Trophoblast cell (in vitro differentiated cells and primary cell): ENCODE measurements at places on chromosomes 6 and 20.

GRCh38 chr6:148530976-148531375 is 188.3 kb downstream of the SASH1 start:
- H3K27me3 ChIP-seq, result no peaks in the 10 kb centered on the region
- no peak overlapping the region for H3K27ac ChIP-seq
- H3K36me3 ChIP-seq, result peaks cover 43% of the 10 kb centered on the region
- no peak for DNase-seq
- no peak overlapping the region for H3K4me3 ChIP-seq

DNA sequence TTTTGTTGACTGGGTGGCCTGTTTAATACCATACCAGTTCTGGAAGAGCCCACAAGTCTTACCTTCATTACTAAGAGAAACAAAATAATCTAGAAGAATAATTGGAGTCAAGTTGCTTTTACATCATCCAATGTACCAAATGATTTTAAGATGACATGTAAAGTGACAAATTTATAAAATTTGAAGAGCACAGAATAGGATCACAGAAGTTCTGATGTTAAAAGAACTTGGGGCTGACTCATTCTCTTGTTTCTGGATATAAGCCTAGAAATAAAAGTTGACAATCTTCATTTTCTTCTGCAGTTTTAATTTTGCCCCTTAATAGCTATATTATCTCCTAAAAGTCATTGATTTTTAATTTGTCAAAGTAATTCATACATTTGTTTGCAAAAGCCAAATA is 317.5 kb upstream of the MARCKS start:
- no peak overlapping the region for H3K27ac ChIP-seq
- H3K4me1 ChIP-seq, result no peaks in the 10 kb centered on the region
- no peaks in the 10 kb centered on the region for H3K36me3 ChIP-seq

DNA sequence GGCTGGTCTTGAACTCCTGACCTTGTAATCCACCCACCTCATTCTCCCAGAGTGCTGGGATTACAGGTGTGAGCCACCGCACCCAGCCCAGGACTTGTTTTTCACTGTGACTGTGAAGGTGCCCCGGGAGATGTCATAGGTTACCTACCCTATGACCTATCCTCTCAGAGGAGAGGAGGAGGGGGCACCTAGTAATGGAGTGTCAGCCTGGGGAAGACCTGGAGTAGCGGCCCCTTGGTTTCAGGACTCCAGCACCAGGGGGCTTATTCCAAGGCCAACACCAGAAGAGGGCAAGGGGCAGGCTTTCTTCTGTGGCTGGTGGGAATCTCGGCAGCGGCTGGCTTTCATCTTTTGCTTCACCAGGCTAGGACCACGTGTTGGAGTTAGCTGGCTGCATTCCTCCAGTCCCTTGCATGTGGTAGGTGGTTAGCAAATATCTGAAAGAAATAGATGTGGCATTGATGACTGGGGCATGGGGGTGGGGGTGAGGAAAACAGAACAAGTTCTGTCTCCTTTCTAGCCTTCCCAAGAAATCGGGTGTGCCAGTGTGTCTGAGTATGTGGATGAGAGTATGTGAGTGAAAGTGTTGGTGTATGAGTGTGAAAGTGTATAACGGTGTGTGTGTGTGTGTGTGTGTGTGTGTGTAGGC is 7.9 kb upstream of the ITPR3 start:
- H3K4me3 ChIP-seq, result no peak overlapping the region
- peaks cover 35% of the 10 kb centered on the region for H3K4me1 ChIP-seq
- H3K27me3 ChIP-seq, result no peaks in the 10 kb centered on the region
- H3K36me3 ChIP-seq, result no peaks in the 10 kb centered on the region

DNA sequence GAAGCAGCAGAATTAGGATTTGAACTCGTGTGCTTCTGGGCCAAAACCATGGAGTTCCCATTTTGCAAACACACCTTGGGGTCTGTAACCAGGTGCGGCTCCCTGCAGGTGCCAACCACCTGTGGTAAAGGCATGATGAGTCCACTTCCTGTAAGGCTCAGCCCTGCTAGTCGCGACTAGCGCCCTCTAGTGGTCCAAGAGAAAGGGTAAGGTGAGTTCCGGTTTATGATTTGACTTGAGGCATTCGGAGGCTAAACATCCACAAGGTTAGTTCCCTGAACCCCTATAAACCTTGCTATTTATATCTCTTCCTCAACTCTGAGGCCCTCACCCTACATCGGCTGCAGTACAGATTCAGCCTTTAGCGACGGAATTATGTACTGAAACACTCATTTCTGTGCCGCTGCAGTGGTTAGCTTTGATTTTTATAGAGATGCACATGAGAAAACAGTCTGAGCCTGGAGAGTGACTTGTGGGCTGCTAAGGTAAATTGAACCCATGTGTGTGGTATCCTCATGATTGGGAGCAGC is 173.4 kb downstream of the PLCB1 start:
- peak; percentile 62 for DNase-seq
- no peaks in the 10 kb centered on the region for H3K4me1 ChIP-seq
- no peak overlapping the region for H3K4me3 ChIP-seq
- H3K36me3 ChIP-seq, result no peaks in the 10 kb centered on the region
- H3K27ac ChIP-seq, result no peak overlapping the region

DNA sequence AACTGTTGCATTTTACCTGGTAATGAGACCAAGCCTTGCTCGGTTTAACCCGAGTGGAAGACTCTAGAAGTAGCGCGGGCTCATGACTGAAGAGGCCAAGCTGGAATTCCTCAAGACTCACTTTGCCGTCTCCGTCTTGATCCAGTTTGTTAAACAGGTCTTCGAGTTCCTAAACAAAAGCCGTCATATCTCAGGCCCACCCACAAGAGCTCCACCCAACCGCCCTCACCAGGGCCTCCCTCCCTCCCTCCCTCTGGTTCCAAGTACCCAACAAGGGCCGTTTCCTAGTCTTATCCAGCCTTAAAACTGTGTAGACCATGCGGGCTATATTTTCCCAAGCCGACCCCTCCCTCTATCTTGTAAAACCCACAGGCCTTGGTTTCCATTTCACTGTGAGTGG is 81.4 kb downstream of the NINL start:
- DNase-seq, result no peak
- H3K27ac ChIP-seq, result no peak overlapping the region
- H3K27me3 ChIP-seq, result no peaks in the 10 kb centered on the region
- H3K4me3 ChIP-seq, result no peak overlapping the region
- H3K36me3 ChIP-seq, result peaks cover 52% of the 10 kb centered on the region

- H3K4me3 ChIP-seq, result no peak overlapping the region
- DNase-seq, result peak; percentile 78
- no peaks in the 10 kb centered on the region for H3K27me3 ChIP-seq
- H3K36me3 ChIP-seq, result no peaks in the 10 kb centered on the region
These were observed 73.3 kb downstream of the OTOR start for GRCh38 chr20:16821211-16822089.

DNA sequence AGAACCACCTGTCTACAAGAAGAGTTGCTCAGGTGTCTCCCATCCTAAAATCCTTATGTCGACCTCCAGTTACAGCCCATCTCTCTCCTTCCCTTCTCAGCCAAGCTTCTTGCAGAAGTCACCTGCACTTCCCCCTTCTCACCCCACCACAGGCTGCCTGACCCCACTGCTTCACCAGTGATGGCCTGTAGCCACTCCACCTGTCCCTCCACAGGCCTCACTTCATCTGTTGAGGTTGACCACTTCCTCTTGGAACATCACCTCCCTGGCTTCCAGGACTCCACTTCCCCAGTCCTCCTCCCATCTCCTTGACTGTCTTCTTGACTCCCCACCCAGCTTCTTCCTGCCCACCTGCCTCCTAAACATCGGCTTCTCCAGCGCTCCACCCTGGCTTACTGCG is 25.4 kb downstream of the MRPL14 start:
- H3K36me3 ChIP-seq, result peaks cover 40% of the 10 kb centered on the region
- H3K27me3 ChIP-seq, result no peaks in the 10 kb centered on the region
- DNase-seq, result no peak
- H3K4me3 ChIP-seq, result no peak overlapping the region
- no peaks in the 10 kb centered on the region for H3K4me1 ChIP-seq

- H3K27me3 ChIP-seq, result no peaks in the 10 kb centered on the region
- peaks cover 2% of the 10 kb centered on the region for H3K4me1 ChIP-seq
- H3K36me3 ChIP-seq, result no peaks in the 10 kb centered on the region
- H3K4me3 ChIP-seq, result no peak overlapping the region
- no peak overlapping the region for H3K27ac ChIP-seq
These were observed 193.3 kb downstream of the PACRG start for GRCh38 chr6:162921062-162921461.

GRCh38 chr6:50091641-50092040 is 41.9 kb upstream of the DEFB112 start:
- DNase-seq, result no peak
- H3K4me1 ChIP-seq, result no peaks in the 10 kb centered on the region
- no peaks in the 10 kb centered on the region for H3K27me3 ChIP-seq
- H3K4me3 ChIP-seq, result no peak overlapping the region
- no peak overlapping the region for H3K27ac ChIP-seq

GRCh38 chr6:24614043-24614420 is 32.0 kb downstream of the KIAA0319 start:
- no peaks in the 10 kb centered on the region for H3K27me3 ChIP-seq
- no peak overlapping the region for H3K27ac ChIP-seq
- DNase-seq, result no peak

DNA sequence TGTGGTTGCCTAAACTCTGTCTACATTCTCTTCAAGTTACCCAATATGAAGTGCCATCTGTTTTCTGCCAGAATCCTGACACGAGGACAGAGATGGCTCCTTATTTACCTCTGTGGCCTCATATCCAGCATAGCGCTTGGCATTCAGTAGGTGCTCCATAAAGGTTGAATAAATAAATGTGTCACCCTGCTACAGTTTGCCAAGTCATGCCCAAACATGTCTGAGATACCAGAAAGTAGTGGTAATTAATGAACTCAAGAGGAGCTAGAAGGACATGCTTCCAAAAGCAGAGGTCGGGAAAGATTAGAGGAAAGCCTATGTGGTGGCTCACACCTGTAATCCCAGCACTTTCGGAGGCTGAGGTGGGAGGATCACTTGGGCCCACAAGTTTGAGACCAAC is 30.9 kb upstream of the E2F3 start:
- H3K27me3 ChIP-seq, result no peaks in the 10 kb centered on the region
- no peak overlapping the region for H3K27ac ChIP-seq
- no peaks in the 10 kb centered on the region for H3K4me1 ChIP-seq
- no peaks in the 10 kb centered on the region for H3K36me3 ChIP-seq

DNA sequence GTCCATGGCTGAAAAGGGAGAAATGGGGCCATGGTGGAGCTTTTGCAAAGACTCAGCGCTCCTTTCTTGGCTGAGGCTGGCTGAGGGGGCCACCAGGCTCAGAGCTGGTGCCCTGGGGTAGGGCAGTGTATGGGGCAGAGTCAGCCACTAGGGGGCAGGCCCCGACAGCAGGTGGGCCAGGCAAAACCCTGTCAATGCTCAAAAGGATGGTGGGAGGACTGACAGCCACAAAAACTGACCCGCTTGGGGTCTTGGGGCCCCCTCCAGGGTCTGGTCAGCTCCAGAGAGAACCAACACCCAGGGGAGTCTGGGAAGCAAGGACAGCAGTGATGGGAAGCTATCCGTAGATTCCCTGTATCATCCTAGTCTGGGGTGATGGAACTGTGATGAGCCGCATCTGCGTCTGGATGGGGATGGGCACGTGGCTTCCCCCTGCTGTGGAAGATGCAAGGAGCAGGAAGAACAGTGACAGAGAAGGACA is 306.9 kb downstream of the DHX35 start:
- peaks cover 2% of the 10 kb centered on the region for H3K4me1 ChIP-seq
- H3K36me3 ChIP-seq, result no peaks in the 10 kb centered on the region
- H3K27ac ChIP-seq, result no peak overlapping the region
- no peak for DNase-seq

- H3K36me3 ChIP-seq, result no peaks in the 10 kb centered on the region
- H3K4me3 ChIP-seq, result no peak overlapping the region
- H3K27me3 ChIP-seq, result no peaks in the 10 kb centered on the region
These were observed 285.4 kb downstream of the THBS2 start for GRCh38 chr6:168968228-168968627.

DNA sequence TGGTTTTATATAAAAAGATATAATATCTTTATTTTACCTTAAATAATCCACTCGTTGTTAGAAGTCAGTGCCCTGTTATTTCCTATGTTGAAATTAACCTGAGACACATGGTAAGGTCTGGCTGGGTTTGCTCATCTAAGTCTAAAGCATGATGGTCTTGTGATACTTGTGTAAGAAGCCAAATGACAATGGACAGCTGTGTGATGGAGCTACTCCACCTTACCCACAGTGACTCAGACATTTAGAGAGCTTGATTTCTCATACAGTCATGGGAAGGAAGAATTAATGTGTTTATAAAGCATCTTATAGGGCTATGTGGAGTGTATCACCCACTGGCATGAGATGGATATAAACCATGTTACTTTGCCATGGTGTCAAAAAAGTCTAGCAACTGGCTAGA is 11.7 kb downstream of the CTCFL start:
- no peak for DNase-seq
- no peak overlapping the region for H3K27ac ChIP-seq
- H3K36me3 ChIP-seq, result no peaks in the 10 kb centered on the region
- no peak overlapping the region for H3K4me3 ChIP-seq
- H3K27me3 ChIP-seq, result no peaks in the 10 kb centered on the region
- no peaks in the 10 kb centered on the region for H3K4me1 ChIP-seq

- no peak overlapping the region for H3K27ac ChIP-seq
- H3K27me3 ChIP-seq, result no peaks in the 10 kb centered on the region
- no peaks in the 10 kb centered on the region for H3K4me1 ChIP-seq
- no peak for DNase-seq
- H3K4me3 ChIP-seq, result no peak overlapping the region
These were observed 829.3 kb upstream of the CITED2 start for GRCh38 chr6:140203661-140204147.

GRCh38 chr20:63736893-63737694 is 630 bp downstream of the LIME1 start:
- peaks cover 44% of the 10 kb centered on the region for H3K36me3 ChIP-seq
- H3K4me1 ChIP-seq, result peaks cover 16% of the 10 kb centered on the region
- no peak overlapping the region for H3K27ac ChIP-seq
- H3K4me3 ChIP-seq, result no peak overlapping the region
- DNase-seq, result no peak

DNA sequence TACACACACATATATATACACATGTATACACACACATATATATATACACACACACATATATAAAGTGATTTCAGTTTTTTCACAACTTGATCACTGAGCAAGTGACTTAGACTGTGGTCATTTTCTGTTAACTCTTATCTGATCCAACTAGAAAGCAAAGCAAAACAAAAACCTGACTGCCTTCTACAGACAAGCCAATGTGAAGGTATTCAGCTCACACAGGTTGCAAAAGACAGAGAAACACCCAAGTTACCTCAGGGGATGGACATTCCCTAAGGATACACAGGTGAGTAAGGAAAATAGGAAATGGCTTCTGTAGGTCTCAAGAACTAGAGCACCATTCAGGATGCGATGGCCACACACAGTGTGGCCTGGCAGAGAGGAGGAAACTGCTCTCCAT is 58.4 kb upstream of the IER3 start:
- peaks cover 7% of the 10 kb centered on the region for H3K4me1 ChIP-seq
- no peaks in the 10 kb centered on the region for H3K36me3 ChIP-seq
- peak; percentile 88 for DNase-seq

- H3K36me3 ChIP-seq, result no peaks in the 10 kb centered on the region
- no peaks in the 10 kb centered on the region for H3K4me1 ChIP-seq
- H3K27me3 ChIP-seq, result no peaks in the 10 kb centered on the region
- H3K27ac ChIP-seq, result no peak overlapping the region
- H3K4me3 ChIP-seq, result no peak overlapping the region
These were observed 32.4 kb upstream of the NOP56 start for GRCh38 chr20:2619961-2620595.

GRCh38 chr6:166775923-166776220 is 148.8 kb upstream of the RPS6KA2 start:
- no peak overlapping the region for H3K27ac ChIP-seq
- H3K36me3 ChIP-seq, result no peaks in the 10 kb centered on the region
- H3K27me3 ChIP-seq, result no peaks in the 10 kb centered on the region
- no peak overlapping the region for H3K4me3 ChIP-seq
- DNase-seq, result no peak
- no peaks in the 10 kb centered on the region for H3K4me1 ChIP-seq
